ENCODE measurements at places on chromosomes 5 and 9.

GRCh38 chr9:123957168-123957721 lies 27.3 kb upstream of the DENND1A start:
- DNase-seq, result no peak

GRCh38 chr5:95949810-95950209 lies 11.8 kb downstream of the ELL2 start:
- DNase-seq, result no peak

DNA sequence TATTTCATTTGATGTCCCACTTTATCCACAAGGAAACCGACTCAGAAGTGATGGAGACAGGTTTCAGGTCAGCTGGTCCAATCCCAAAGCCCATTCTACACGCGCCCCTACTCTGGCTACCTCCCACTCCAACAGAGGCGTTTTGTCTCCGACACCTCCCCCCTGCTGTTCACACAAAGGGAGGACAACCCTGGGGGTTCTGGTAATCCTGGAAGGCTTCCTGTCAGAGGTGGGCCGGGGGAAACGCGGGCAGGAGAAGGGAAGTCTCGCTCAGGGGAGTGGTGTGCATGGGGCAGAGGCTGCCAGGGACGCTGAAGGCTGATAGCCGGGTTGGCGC lies 39.7 kb upstream of the GABRP start:
- DNase-seq, result peak; percentile 59

DNA sequence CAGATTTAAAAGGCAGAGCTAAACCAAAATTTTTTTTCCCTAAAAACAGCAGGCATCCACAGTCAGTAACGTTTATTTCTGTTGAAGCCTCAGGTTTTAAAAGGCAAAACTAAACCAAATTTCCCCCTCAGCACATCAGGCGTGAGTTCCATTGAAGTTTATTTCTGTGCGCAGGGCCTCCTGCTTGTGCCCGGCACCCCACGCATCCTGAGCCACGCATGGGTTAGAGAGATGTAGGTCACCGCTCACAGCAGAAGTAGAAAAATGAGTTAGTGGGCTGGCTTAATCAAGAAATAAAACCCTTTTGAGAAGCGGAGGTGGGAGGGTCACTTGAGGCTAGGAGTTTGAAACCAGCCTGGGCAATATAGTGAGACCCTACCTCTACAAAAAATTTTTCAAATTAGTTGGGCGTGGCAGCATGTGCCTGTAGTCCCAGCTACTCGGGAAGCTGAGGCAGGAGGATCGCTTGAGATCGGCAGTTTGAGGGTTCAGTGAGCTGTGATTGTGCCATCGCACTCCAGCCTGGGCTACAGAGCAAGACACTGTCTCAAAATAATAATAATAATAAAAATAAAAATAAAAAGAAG lies 75.6 kb upstream of the SPIN1 start:
- no peak for DNase-seq

- no peak for DNase-seq
These were observed 105.3 kb upstream of the PIK3R1 start for GRCh38 chr5:68110264-68110663.

Measured in WTC11 (cell line).